ENCODE measurements at places on chromosomes 11 and 22.

DNA sequence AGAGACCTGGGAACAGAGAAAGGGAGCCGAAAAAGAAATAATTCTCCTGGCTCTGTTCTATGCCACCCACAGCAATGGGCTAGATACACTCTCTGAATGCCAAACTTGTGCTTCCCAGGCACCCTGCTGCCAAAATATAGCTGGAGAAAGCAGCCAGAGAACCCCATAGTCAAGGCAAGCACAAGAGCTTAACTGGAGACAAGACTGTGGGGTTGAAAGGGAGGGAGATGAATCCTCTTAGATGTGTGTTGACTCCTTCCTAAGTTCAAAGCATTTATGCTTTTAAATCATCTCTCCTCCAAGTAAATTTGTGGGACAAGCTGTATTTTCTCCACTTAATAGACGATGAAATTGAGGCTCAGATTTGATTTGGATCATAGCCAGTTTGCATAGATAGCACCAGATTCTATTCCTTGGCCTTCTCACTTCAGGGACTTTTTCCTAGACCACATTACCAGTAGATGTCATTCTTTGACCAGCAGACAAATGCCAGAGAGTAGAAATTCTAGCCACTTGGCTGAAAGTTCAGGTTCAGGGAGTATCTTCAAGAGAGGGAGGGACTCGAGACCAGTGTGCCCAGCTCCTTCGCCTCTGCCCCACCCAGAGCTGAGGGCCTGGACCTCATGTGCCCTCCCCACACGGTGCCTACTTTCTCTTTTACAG is 16.5 kb upstream of the ETS1 start:
- DNase-seq, result no peak

GRCh38 chr11:10862446-10862845 is 4.6 kb upstream of the ZBED5 start:
- no peak for DNase-seq

- no peak for DNase-seq
Measured at GRCh38 chr22:41539146-41540005, 4.9 kb downstream of the POLR3H start.

DNA sequence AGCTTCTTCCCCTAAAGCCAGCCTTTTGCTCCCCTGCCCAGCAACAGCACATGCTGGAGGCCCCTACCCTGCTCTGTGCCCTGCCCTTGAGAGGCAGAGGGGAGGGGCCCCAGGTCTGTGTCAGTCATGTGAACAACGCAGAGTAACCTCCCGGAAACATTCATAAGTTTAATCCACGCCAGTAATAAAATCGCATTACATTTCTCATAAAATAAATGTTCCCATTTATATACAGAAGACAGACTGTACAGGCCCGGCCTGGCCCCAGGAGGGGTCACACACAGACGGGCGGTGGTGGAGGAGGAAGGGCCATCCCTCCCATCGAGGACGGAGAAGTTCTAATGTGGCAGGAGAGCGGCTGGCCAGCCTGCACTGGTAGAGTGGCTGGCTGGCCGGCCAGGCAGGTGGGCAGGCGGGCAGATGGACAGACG is 39.5 kb downstream of the LMO1 start:
- DNase-seq, result no peak

- DNase-seq, result no peak
Measured at GRCh38 chr11:61174273-61174672, 13.0 kb upstream of the VPS37C start.

GRCh38 chr11:68022531-68022930 is 8.0 kb upstream of the NDUFS8 start:
- no peak for DNase-seq

- DNase-seq, result no peak
Measured at GRCh38 chr11:102229510-102230123, 87.7 kb upstream of the BIRC3 start.

GRCh38 chr11:17811352-17811751 is 76.8 kb downstream of the KCNC1 start:
- no peak for DNase-seq

DNA sequence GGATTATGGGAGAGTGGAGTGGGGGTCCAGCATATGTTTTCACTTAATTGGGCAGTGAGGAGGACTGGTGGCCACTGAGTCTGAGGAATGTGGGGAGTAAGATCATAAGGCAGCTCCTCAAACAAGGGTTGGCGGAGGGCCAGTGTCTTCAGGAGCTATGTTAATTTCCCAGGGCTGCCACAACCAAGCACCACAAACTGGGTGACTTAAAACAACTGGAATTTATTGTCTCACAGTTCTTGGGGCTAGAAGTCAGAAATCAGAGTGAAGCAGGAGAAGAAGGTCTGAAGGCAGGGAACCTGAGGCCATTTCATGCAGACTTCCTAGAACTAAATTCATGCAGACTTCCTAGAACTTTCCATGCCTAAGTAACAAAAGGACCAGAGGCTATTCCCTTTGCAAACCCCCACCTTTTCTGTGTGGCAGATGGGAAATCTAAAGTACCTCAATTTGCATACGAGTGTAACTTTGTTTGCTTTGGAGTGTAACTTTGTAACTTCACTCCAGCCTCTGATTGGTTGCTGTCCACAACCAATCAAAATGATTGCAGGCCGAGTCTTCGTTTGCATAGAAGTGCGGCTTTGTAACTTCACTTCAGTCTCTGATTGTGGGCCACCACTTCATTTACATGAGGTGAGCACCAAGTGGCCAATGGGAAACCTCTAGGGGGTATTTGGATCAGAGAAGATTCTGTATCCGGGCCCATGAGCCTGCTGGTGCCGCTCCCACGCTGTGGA is 50.5 kb upstream of the ZBED5 start:
- no peak for DNase-seq

- DNase-seq, result peak; percentile 32
Measured at GRCh38 chr22:46935506-46936377, 173.3 kb downstream of the TBC1D22A start.

- DNase-seq, result no peak
Measured at GRCh38 chr22:33923660-33924246, 3.5 kb upstream of the LARGE1 start.

- no peak for DNase-seq
Measured at GRCh38 chr11:16818284-16818683, 79.8 kb downstream of the C11orf58 start.

DNA sequence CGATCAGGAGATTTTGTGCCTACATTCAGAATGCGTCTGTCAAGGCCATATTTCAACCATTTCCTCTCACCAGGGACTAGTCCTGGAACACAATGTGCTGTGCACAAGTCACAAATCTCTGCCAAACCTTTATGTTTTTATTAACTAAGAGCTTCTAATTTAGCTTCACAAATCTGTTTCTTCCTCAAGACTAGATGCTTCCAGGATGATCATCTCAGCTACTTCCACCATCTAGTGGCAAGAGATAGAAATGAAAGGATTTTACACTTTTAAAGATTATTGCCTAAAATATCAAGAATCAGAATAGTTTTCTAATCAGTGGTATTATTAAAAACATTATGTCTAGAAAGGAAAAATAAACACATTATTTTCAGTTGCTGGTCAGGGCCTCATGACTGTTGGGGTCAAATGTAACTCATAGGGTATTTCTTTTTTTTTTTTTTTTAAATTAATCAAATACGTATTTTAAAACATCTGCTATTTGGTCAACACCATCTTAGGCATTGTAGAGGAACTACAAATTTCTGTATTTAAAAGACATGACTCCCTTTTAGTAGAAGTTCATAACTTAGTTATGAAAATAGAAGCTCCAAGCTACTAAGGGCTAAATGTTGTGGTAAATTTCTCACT is 1102.6 kb downstream of the DLG2 start:
- no peak for DNase-seq

DNA sequence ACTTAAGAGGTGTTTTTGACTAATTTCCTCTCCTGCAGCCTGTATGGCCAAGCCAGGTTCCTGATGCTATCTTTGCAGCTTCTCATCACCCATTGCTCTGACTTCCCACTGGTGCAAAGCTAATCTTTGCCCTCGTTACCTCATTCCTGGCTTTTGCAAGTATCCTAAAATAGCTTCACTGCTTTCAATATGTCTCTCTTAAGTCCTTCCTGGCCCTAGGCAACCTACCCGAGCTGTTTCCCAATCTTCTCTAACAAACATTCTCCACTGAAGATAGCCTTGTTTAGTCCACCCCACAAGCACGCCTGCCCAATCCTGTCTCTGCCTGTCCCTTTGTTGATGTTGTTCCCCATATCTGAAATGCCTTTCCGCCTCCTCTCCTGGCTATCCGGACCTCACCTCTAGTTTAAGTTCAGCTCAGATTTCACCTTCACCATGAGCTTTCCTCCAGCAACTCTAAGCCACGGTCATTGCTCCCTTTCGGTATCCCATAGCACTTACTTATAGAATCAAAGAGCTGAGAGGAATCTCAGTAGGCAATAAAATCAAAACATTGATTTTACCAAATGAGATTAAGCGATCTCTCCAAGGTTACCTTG is 30.1 kb upstream of the CECR2 start:
- DNase-seq, result no peak

GRCh38 chr22:44574640-44575380 is 76.8 kb upstream of the RTL6 start:
- no peak for DNase-seq

- DNase-seq, result no peak
Measured at GRCh38 chr22:50674130-50674500, 1.5 kb downstream of the SHANK3 start.

DNA sequence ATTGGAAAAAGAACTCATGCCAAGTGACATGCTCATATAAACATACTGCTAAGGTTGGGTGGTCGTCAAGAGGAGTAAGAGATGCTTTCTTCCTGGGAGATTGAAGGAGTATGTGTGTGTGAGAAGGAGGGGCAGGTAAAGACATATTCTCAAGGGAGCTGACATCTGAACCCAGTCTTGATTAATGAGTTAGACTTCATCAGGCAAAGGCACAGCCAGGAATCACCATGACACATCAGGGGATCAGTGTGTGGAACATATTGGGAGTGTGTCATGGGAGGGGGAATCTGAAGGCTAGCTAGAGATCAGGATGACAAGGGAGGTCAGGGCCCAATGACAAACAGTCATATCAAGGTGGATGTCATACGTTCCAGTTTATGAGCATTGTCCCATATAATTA is 14.9 kb downstream of the CNTF start:
- DNase-seq, result no peak

GRCh38 chr11:119511614-119512306 is 88.8 kb upstream of the THY1 start:
- no peak for DNase-seq

DNA sequence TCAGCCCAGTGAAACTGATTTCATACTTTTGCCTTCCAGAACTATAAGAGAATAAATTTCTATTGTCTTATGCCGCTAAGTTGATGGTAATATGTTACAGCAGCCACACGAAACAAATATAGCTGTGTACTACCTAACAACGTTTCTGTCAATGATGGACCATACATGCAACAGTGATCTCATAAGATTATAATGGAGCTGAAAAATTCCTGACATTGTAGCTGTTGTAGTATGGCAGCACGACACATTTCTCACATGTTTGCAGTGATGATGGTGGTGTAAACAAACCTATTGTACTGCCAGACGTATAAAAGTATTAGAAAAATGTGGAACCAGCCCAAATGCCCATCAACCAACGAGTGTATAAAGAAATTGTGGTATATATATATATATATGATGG is 5.8 kb upstream of the SLC5A1 start:
- DNase-seq, result no peak

- DNase-seq, result no peak
Measured at GRCh38 chr11:102263379-102264003, 53.8 kb upstream of the BIRC3 start.

DNA sequence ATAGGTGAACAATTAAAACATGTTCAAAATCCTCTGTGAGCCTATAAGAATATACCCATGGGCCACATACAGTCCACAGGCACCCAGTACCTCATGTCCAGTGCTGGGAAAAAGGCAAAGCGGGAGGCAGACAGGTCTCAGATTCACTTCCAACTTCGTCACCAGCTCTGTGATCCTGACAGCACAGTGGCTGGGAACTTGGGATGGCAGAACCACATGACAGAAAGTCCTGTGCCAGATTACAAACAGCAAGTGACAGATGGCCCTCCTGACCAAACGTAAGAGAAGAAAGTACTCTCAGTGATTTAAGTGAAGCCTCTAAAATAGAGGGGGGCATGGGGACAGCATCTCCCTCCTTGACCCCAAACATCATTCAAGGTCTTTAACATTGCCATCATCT is 5.8 kb downstream of the SLC1A2 start:
- DNase-seq, result no peak

GRCh38 chr11:56625946-56626345 is 11.3 kb upstream of the OR5M1 start:
- no peak for DNase-seq

DNA sequence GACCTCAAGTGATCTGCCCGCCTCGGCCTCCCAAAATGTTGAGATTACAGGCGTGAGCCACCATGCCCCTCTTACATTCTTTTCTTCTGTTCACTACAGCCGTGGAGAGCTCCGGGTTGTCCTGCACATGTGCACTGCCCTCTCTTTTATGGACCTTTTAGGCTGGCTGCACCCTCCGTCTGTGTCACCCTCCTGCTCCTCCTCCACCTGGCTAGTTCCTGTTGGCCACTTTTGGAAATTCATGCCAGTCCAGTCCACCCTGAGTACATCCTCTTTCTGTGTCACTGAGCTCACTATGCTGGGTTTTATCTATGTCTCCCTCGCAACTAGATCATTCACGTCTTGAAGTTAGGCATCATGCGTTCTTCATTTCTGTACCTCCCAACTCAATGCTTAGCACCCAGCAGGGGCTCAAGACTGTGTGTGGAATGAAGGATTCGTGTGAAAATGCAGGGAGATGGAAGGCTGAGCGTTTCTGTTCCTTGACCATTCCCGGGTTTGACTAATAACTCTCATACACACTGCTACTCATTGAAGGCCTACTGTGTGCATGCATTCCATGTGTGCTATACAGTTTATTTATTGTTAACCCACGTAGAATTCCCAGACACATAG is 60.6 kb downstream of the PTPRJ start:
- no peak for DNase-seq

- DNase-seq, result no peak
Measured at GRCh38 chr11:133952199-133953190, 4.3 kb downstream of the IGSF9B start.

DNA sequence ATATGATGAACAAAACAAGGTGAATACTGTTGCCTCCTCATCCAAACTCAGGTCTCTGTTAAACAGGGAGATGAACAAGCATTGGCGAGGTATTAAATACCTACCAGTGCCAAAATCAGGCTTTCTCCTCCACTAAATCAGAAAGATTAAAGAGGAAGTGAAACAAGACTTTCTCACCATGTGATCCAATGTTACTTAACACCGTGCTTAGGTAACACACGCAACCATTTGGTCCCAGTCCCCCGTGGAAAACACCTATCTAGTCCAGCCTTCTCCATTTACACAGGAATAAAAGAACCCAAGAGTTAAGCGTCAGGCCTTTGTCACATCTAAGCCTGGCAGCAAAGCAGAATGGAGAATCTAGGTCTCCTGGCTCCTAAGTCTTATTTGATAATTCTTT is 34.5 kb downstream of the TENM4 start:
- DNase-seq, result no peak

- no peak for DNase-seq
Measured at GRCh38 chr11:85724748-85725465, 38.9 kb upstream of the CCDC89 start.

- no peak for DNase-seq
Measured at GRCh38 chr11:8926236-8926635, 6.5 kb downstream of the C11orf16 start.

Measured in NCI-H510A (cell line).